Erythroblast (primary cell): ENCODE measurements at places on chromosomes 3 and 15.

DNA sequence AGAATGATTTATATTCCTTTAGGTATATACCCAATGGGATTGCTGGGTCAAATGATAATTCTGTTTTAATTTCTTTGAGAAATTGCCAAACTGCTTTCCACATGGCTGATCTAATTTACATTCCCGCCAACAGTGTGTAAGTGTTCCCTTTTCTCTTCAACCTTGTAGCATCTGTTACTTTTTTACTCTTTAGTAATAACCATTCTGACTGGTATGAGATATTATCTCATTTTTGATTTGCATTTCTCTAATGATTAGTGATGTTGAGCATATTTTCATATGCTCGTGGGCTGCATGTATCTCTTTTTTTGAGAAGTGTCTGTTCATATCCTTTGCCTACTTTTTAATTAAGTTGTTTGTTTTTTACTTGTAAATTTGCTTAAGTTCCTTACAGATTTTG is 1264.2 kb downstream of the OTOL1 start:
- DNase-seq: no peak

DNA sequence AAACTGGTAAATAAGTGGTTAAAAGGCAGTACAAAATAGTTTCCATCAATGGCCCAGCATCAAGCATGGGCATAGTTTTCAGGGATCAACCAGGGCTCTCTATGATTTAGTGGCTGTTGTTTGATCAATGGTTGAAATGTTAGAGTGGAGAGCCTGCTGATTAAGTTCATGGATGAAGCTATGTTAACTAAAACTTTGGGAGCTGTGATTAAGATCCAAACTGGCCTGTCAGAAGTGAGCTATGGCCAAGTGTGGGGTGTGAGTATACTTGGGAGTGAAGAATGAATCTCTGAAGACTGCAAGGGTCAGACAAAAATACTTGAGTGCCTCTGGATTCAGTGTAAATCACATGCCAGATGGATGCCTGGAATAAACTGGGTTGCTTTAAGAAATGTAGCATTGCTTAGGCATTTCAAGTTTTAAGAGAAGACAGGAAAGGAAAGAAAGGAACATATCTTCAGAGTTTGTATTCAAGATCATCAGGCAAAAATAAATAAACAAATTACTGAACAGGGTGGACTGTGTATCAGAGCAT is 422.2 kb upstream of the ADAMTS9 start:
- DNase-seq: no peak

GRCh38 chr3:154018100-154018696 is 103.0 kb upstream of the ARHGEF26 start:
- peak; percentile 57 for DNase-seq

GRCh38 chr3:79019137-79019923 is 748.5 kb downstream of the ROBO1 start:
- peak; percentile 65 for DNase-seq

DNA sequence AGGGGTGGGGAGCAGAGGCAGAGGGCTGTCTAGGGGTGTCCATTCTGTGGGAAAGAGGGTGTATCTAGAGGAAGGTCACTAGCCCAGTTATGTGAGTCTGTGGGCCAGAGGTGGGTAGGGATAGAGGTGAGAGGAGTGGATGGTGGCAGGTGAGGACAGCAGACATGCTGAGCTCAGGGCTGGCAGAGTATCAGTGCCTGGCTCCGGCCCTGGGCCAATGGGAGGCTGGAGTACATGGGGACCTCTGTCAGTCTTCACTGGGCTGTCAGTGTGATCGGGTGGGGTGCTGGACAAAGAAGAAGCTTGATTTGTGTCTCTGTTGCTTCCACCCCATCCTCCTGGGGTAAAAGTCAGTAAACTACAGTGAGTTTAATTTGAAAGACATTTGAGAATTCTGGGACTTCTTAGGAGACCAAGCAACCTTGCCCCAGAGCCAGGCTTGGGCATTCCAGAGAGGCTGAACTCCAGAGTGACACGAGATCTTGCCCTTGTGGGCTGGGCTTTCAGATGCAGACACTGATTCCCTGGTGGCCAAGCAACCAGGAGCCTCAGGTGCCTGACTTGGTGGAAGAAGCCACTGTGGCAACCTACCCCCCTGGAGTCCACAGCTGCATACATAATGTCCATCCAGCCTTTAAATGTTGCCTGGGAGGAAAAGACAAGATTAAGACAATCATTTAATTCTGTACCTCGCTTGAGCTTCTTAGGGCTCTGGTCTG is 60.7 kb downstream of the EXOG start:
- no peak for DNase-seq

- DNase-seq: no peak
These were observed 47.5 kb downstream of the GTPBP8 start for GRCh38 chr3:113038328-113038727.

GRCh38 chr15:43913941-43914340 is 87.1 kb downstream of the WDR76 start:
- no peak for DNase-seq
